ENCODE measurements at places on chromosomes 7 and 10. TPM values are rescaled to one million over a fixed set of nuclear protein-coding genes. Genes with fewer than 3 reads are reported as not detected.

GRCh38 chr7:2131341-2131740, 101.4 kb downstream of the MAD1L1 start:
- no peak for DNase-seq

DNA sequence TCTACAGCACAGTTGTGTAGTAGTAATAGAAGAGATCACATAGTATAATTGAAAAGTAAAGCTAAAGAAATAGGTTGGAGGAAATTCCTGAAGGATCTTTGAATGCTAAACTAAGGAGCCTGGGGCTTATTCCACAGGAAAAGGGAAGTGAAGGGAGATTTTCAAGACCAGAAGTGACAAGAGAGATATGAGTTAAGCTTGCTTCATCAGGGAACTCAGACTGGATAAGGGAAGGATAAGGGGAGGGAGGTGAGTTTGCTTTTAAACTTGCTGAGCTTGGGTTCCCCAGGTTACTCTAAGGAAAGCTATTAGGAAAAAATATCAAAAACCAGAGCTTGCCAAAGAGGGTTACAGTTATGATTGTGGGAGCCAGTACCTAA, 182.4 kb downstream of the RAPGEF5 start:
- no peak for DNase-seq

DNA sequence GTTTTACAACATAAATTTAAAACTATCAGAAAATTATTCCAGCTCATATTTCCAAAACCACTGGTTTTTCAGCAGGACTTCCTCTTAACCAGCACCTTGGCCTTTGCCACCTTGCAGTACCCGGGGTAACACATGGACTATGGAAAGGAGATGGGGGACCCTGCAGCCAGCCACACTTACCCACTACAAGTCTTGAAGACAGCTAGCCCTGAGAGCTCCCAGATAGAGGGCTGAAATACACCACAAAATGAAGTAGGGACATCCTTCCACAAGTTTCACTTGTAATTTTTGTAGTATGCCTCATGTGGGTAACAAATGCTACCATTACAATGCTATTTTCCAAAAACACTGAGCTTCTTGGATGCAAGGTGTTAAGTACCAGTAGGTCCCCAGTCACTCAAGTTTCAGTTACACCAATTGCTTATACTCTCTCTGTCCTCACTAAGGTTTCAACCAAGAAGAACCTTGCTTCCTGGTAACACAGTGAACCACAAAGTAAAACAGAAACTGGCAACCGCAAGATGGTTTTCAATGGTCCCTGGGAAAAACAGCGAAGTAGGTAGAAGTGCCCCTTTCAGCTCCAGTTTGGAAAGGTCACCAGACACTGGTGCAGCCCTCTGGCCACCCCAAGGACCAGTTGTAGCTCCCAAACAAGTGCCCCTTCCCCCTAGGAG, 110.9 kb downstream of the SGMS1 start:
- no peak for DNase-seq

The MNX1 gene
- polyA plus RNA-seq: 0.14 TPM

DNA sequence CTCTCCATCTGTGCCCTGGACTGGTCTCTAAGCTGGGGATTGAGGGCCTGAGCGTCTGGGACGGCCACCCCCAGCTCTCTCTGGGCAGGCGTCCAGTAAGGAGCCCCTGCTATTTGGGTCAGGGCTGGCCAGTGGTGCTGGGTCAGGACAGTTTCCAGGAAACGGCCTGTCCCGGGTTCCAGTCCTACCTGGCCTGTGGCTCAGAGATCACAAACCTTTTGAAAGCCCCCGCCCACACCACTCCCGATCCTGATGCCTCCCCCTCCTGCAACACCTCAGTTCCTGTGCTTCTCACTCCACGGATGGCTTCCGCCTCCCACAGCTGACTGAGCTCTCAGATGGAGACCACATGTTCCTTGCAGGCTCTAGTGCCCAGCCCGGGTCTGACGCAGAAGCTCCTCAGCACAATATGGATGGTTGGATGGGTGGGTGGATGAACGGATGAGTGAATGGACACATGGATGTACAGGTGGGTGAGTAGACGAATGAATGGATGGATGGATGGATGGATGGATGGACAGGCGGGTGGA, 91.7 kb upstream of the PDGFA start:
- no peak for DNase-seq

The RBM33 gene
- polyA plus RNA-seq: 40.3 TPM

DNA sequence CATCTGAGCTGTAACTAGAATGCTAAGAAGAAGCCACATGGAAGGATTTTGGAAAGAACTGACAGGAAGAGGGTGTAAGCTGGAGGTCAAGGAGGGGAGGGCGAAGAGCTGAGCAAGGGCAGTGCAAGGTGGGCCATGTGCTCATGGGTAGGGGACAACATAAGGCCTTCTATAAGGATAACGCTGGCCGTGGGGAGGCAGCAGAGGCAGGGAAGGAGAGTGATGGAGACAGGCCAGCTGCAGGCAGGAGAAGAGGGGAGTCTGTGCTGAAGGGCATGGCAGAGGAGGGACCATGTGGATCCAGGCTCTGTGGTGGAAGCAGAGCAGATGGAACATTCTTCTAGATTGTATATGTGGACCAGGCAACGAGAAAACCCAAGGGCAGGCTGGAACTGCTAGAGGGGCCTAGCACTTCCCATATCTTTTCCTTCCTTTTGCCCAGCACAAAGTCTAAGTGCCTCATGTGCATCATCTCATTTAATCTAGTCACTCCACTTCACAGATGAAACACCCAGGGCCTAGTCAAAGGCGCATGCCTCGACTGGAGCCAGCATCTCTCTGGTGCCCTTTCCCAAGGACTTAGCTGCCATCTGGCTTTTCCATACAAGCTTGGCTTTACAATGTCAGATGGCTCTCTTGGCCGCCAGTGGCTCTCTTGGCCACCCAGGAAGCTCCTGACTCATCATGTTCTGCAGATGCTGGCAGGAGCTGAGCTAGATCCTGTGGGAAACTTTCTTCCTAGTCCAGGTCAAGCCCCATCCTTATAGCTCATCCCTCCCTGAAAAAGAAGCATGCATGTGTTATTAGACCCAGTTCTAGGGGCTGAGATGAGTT, 6.6 kb downstream of the LRRC18 start:
- DNase-seq: no peak

The AKR1E2 gene
- 7.0 TPM for polyA plus RNA-seq

GRCh38 chr7:21926448-21926847, 19.3 kb downstream of the CDCA7L start:
- no peak for DNase-seq

DNA sequence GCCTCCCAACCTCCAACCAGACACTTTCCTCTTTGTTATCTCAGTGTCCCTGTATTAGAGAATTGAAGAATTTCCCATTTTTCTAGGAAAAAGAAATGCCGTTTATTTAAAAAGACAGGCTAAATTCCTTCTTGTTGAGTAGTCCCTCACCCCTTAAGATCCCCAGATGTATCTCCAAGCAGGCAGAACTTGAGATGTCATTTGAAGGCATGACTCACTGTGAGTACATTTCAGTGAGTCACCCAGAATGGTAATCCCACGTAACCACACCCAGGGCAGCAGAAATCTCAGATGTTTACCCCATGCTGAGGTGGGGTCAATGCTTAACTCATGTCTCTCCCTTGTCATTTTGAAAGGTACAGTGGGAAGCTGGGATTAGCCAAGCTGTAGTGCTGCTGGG, 4.4 kb downstream of the ZNF655 start:
- no peak for DNase-seq
